Upper lobe of right lung (tissue), 1 donor: ENCODE measurements at places on chromosomes 16 and 17. TPM values are rescaled to one million over a fixed set of nuclear protein-coding genes. Genes with fewer than 3 reads are reported as not detected.
A peak's percentile ranks its signal among the peaks of the same experiment; 100 is the strongest.

- DNase-seq, result no peak
- peaks cover 6% of the 10 kb centered on the region for H3K4me1 ChIP-seq
- no peaks in the 10 kb centered on the region for H3K27me3 ChIP-seq
- H3K4me3 ChIP-seq, result no peak overlapping the region
- no peaks in the 10 kb centered on the region for H3K36me3 ChIP-seq
- H3K27ac ChIP-seq, result no peak overlapping the region
These were observed 50.6 kb downstream of the CREBBP start for GRCh38 chr16:3829631-3830536.

- no peaks in the 10 kb centered on the region for H3K36me3 ChIP-seq
- peak; percentile 83 for DNase-seq
- H3K4me1 ChIP-seq, result peaks cover 11% of the 10 kb centered on the region
- H3K27me3 ChIP-seq, result no peaks in the 10 kb centered on the region
- H3K4me3 ChIP-seq, result no peak overlapping the region
These were observed 15.6 kb upstream of the TMEM98 start for GRCh38 chr17:32912218-32912897.

DNA sequence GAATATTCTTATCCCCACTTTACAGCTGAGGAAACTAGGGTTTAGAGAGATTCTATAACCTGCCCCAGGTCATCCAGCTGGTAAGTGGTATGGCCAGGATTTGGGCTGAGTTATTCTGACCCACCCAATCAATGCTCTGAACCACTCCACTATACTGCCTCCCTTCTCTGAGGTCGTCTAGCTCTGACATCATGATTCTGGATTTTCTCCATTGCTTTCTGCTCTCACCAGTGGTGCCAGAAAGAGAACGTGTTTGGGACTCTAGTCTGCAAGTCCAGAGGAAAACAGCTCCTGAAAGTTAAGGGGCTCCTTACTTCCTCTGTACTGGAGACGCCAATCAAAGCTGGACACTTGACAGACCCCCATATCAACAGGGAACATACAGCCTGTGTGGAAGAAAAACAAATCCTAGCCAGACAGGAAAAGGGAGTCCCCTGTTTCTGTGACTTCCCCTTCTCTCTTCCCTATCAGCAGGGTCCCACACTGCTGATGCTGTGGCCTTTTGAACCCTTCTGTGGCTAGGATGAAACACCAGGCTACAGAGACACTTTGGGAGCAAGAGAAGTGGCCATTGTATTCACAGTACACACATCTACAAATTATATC, 6.0 kb upstream of the EZH1 start:
- no peaks in the 10 kb centered on the region for H3K27me3 ChIP-seq
- no peak for DNase-seq
- no peaks in the 10 kb centered on the region for H3K36me3 ChIP-seq
- no peak overlapping the region for H3K4me3 ChIP-seq

- DNase-seq, result no peak
- no peaks in the 10 kb centered on the region for H3K36me3 ChIP-seq
- H3K4me3 ChIP-seq, result no peak overlapping the region
- no peaks in the 10 kb centered on the region for H3K4me1 ChIP-seq
- no peak overlapping the region for H3K27ac ChIP-seq
These were observed 22.8 kb upstream of the KDM6B start for GRCh38 chr17:7811251-7811650.

- no peaks in the 10 kb centered on the region for H3K27me3 ChIP-seq
- DNase-seq, result no peak
- no peaks in the 10 kb centered on the region for H3K36me3 ChIP-seq
These were observed 541.1 kb downstream of the KCNJ18 start for GRCh38 chr17:22233382-22233781.

- DNase-seq, result peak; percentile 82
- H3K4me3 ChIP-seq, result no peak overlapping the region
- H3K27ac ChIP-seq, result peak overlapping the region; percentile 42
- no peaks in the 10 kb centered on the region for H3K27me3 ChIP-seq
These were observed 8.5 kb upstream of the YPEL3 start for GRCh38 chr16:30104492-30104891.

GRCh38 chr17:40316571-40317344, 7.8 kb downstream of the RARA start:
- peak; percentile 85 for DNase-seq
- H3K27me3 ChIP-seq, result no peaks in the 10 kb centered on the region
- no peaks in the 10 kb centered on the region for H3K36me3 ChIP-seq
- H3K4me3 ChIP-seq, result peak overlapping the region; percentile 100
- peaks cover 74% of the 10 kb centered on the region for H3K4me1 ChIP-seq
- peak overlapping the region; percentile 98 for H3K27ac ChIP-seq

DNA sequence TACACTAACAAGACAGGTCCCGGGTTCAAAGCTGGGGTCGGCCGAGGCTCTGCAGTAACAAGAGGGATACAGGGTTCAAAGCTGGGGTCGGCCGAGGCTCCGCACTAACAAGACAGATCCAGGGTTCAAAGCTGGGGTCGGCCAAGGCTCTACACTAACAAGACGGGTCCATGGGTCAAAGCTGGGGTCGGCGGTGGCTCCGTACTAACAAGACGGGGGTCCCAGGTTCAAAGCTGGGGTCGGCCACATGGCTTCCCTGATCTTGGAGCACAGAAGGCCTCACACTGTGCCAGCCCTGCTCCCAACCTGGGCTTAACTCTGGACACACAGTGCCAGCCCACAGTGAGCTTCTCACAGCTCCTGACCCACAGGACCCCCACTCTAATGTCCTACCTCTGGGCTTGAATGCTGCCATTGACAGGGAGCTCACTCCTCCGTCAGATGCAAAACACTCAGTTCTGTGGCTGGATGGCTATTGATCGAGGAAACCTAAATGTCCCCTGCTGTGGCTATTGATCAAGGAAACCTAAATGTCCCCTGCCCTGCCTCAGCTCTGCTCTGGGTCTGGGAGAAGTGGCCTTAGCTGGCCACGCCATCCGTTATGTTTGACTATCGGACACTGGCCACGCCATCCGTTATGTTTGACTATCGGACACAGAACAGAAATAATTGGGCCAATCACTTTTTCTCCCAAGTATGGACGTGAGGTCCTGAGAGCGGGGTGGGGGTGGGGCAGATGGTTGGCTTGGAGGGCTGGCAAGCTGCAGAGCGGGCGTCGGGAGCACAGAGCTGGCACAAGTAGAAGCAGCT, 54.6 kb upstream of the DOC2B start:
- H3K27me3 ChIP-seq, result no peaks in the 10 kb centered on the region
- peak; percentile 55 for DNase-seq
- H3K27ac ChIP-seq, result no peak overlapping the region
- H3K4me3 ChIP-seq, result no peak overlapping the region
- H3K36me3 ChIP-seq, result no peaks in the 10 kb centered on the region

DNA sequence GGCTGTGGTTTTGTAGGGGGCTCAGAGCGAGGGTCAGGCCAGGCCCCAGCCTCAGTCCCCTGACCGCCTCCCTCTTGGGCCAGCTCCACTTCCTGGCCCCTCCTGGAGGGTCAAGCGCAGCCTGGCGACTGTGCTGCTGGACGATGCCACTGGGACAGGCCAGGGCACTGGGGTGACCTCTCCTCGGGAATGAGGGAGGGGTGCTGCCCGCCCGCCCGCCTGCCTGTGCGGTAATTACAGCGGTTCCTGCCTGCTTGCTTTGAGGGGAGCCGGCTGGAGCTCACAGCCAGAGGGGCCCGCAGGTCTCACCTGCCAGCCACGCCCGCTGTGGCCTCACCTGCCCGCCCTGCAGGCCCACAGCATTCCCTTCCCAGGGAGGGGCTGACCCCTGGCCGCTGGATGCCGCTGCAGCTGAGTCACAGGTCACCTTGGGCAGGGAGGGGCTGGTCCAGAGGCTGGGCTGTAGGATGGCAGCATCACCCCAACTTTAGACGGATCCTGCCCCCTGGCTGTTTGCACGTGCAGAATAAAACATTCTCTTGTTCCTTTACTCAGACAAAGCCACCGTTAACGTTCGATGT, 76.7 kb upstream of the CBX4 start:
- peak; percentile 84 for DNase-seq
- peak overlapping the region; percentile 30 for H3K27ac ChIP-seq
- H3K4me3 ChIP-seq, result no peak overlapping the region
- peaks cover 11% of the 10 kb centered on the region for H3K4me1 ChIP-seq
- H3K27me3 ChIP-seq, result no peaks in the 10 kb centered on the region

GRCh38 chr17:68801335-68802247, 153.6 kb downstream of the ABCA8 start:
- peaks cover 4% of the 10 kb centered on the region for H3K4me1 ChIP-seq
- no peak overlapping the region for H3K27ac ChIP-seq
- H3K4me3 ChIP-seq, result no peak overlapping the region
- no peak for DNase-seq

DNA sequence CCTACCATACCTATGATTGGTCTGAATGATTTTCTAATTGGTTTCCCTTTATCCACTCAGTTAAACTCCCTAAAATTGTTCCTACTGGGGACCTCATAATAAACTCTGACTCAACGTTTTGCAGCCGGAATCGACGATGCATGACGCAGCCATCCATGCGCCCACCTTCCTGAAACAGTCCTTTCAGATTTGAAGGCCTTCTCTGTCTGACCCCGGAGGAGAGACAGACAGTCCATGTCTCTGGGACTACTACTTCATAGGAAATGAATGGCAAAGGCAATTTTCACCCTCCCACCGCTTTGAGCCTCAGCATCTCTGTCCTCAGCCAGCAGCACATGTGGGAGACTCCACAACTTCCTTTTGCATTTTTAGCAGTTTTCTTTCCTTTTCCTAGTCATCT, 13.5 kb downstream of the VAT1L start:
- no peak overlapping the region for H3K27ac ChIP-seq
- no peaks in the 10 kb centered on the region for H3K4me1 ChIP-seq
- H3K36me3 ChIP-seq, result no peaks in the 10 kb centered on the region
- no peak for DNase-seq
- no peaks in the 10 kb centered on the region for H3K27me3 ChIP-seq

The MYOCD gene
- 4.1 TPM for total RNA-seq

The ACD gene
- total RNA-seq, result 14.3 TPM

The KRTAP4-5 gene
- not detected for total RNA-seq

The HS3ST6 gene
- not detected for total RNA-seq

The MARF1 gene
- 97.1 TPM for total RNA-seq

The SEPTIN12 gene
- not detected for total RNA-seq

The WFDC1 gene
- total RNA-seq, result 26.0 TPM

The MRPL58 gene
- total RNA-seq, result 21.6 TPM

The EMC8 gene
- total RNA-seq, result 20.0 TPM
